ENCODE measurements at places on chromosomes 3 and 15. TPM values are rescaled to one million over a fixed set of nuclear protein-coding genes. Genes with fewer than 3 reads are reported as not detected.

GRCh38 chr3:134881305-134881704, 86.2 kb downstream of the EPHB1 start:
- no peak for DNase-seq

DNASE1L3 gene
- total RNA-seq: 33.0 TPM

ZNF106 gene
- total RNA-seq: 20.2 TPM

GRCh38 chr15:72271895-72272212, 500 bp downstream of the PARP6 start:
- DNase-seq: no peak

- no peak for DNase-seq
Observed at GRCh38 chr3:23175341-23176083, 27.6 kb upstream of the UBE2E2 start.

PLD1 gene
- 15.2 TPM for total RNA-seq

DNA sequence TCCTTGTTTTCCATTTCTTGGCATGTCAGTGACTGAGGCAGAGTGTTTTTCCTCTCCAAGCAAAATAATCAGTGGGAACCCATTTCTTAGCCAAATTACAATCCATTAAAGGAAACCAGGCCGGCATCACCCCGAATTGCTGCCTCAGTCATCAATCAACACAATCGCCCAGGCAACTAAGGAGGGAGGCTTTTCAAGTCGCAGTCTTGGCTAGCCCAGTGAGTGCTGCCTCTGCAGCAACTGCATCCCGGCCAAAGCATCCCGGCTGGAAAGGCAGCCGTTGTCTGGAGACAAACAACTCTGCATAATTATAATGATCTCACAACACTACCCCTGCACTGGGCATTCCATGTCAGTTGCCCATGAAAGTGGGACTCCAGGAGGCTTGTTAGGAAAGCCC, 213.5 kb upstream of the PRICKLE2 start:
- no peak for DNase-seq

LINGO1 gene
- total RNA-seq: 0.86 TPM

- DNase-seq: no peak
Observed at GRCh38 chr3:72719137-72719536, 129.1 kb downstream of the SHQ1 start.

GRCh38 chr15:63922261-63922904, 88.6 kb upstream of the HERC1 start:
- no peak for DNase-seq

SERINC4 gene
- 0.18 TPM for total RNA-seq

CSK gene
- total RNA-seq: 32.7 TPM

DNA sequence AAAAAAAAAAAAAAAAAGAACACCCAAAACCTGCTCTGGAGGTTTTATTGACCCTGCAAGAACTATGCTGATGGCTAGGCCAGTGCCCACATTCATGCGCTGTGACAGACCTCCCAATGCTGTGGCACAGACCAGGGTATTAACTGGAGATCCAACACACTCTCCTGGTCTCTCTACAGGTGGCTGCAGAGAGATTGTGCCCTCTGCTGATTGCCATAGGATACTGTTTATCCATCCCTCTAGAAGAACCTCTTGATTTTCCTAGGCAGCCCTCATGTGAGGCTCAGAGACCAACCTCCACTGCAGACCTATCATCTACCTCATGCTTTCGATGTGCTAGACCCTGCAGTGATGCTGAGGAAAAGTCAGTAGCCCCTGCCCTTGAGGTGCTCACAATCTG, 125.5 kb upstream of the TRIM42 start:
- no peak for DNase-seq

DNA sequence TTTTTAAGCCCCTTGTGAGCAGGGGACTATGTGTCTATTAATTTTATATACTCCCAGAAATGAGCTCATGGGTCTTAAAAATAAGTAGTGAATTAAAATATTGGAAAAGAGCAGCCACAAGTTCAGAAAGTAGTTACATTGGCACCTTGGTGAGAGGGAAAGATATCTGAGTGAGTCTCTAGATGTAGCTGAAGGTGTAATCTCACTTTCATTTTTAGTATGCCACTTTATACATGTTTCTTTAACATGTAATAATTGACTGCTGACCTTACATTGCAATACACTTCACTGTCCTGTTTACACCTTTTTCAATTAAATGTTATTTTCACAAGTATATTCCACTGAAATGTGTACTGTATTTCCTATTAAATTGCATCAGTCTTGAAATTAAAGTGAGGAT, 12.1 kb upstream of the PAK6 start:
- no peak for DNase-seq

ANKRD34C gene
- not detected for total RNA-seq

GRCh38 chr3:110588906-110589305, 482.7 kb upstream of the NECTIN3 start:
- DNase-seq: no peak

GRCh38 chr3:77377717-77378116, 337.8 kb downstream of the ROBO2 start:
- no peak for DNase-seq

GRCh38 chr3:107993771-107994170, 97.1 kb downstream of the CD47 start:
- DNase-seq: no peak

- no peak for DNase-seq
Observed at GRCh38 chr3:170277833-170278580, 55.8 kb downstream of the PRKCI start.

MFGE8 gene
- 29.1 TPM for total RNA-seq

C3orf49 gene
- not detected for total RNA-seq

DNA sequence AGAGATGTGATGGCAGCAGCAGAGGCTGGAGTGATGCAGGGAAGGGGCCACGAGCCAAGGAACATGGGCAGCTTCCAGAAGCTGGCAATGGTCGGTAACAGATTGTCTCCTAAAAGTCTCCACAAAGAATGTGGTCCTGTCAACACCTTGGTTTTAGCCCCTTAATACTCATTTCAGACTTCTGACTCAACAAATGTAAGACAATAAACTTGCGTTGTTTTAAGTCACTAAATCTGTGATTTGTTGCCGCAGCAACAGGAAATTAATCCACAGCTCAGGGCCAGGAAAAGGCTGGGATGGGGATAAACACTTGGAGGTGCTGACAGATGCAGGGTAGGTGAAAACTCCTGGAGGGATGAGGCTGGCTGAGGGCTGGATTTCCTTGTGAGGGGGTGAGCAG, 69.9 kb downstream of the OXNAD1 start:
- no peak for DNase-seq

- no peak for DNase-seq
Observed at GRCh38 chr3:58035524-58036255, 27.5 kb downstream of the FLNB start.

DNA sequence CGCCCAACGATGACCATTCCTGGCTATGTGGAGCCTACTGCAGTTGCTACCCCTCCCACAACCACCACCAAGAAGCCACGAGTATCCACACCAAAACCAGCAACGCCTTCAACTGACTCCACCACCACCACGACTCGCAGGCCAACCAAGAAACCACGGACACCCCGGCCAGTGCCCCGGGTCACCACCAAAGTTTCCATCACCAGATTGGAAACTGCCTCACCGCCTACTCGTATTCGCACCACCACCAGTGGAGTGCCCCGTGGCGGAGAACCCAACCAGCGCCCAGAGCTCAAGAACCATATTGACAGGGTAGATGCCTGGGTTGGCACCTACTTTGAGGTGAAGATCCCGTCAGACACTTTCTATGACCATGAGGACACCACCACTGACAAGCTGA, 22.6 kb upstream of the BSN start:
- no peak for DNase-seq

IRAK2 gene
- total RNA-seq: 4.5 TPM

LEKR1 gene
- total RNA-seq: 0.58 TPM

DNA sequence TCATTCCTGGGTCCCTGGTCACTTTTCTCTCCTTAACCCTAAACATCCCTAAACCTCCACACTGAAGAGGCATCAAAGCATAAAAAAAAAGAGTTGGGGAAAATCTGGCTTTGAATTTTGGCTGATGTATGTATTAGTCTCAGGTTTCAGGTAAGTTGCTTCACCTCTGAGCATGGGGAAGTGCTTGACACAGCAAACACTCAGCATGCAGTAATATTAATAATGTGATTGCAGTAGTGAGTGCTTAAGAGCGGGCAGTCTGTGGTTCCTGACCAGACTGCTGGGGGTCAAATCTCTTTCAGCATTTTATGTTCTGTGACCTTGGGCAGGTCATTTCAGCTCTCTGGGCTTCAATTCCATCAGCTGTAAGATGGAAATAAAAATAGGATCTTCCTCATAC, 467.9 kb downstream of the SOX2 start:
- no peak for DNase-seq

GRCh38 chr15:99556011-99556410, 9.8 kb upstream of the MEF2A start:
- no peak for DNase-seq

DNA sequence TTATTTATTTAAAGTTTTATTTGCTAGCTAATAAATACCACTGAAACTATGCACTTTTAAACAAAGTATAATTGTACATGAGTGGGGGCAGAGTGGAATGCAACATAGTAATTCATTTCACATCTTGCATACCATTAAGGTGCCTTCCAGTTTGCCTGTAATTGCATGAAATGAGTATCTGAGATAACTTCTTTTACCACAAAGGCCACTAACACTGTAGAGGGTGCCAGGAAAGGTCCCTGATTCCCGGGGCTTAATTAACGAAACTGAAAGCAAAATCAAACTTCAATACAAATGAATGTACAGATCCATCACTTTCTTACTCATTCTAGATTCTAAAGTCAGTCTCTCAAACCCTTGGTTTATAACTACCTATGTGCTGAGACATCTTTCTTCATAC, 2.1 kb downstream of the CD47 start:
- no peak for DNase-seq

SPINK8 gene
- total RNA-seq: not detected

SPATA12 gene
- not detected for total RNA-seq

GRCh38 chr3:163196815-163197374, 1700.3 kb downstream of the OTOL1 start:
- no peak for DNase-seq

SETMAR gene
- 7.0 TPM for total RNA-seq

DNA sequence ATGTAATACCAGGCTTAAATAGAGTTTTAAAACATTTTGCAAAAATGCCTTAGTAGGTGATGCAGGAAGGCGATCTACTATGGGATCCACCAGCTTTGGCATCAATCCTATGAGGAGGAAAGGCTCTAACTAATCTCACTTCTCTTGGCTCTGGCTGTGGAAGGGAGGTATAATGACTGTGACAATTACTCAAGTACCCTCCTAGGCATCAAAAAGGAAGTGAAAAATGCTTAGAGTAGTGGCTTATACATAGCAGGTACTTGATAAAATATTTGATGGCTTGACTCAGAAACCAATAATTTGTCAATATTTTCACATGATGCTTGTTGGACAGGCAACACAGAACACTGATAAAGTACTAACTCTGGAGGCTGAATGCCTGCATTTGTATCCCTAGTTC, 34.1 kb upstream of the SERPINI2 start:
- no peak for DNase-seq

DNA sequence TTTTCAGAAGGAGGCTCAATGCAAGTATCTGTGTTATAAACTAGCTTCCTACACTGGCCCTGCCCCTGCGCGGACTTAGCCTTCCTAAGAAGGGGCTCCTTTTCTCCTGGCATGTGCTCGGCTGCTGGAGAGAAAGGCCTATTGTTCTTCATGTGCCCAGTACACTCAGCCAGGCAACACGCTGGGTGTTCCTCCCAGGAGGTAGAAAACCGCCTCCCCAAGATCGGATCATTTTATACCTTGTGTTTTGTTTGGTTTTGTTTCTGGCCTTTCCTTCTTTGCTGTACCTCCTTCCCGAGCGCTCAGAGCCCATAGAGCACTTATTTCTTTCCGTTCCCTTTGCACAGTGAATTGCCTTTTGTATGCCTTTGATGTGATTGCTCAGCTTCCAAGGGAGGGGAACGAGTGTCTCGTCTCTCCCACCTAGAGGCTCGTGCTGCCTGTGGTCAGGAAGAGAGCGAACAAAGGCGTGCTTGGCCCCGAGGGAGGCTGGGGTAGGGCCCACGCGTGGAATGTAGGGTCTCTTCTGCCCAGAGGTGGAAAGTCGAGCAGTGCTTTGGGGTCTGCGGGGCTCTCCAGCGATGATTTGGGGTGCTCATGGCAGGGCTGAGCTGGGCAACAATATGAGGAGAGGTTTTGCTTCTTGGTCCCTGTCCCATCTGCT, 30.0 kb downstream of the CCNL1 start:
- no peak for DNase-seq

DNA sequence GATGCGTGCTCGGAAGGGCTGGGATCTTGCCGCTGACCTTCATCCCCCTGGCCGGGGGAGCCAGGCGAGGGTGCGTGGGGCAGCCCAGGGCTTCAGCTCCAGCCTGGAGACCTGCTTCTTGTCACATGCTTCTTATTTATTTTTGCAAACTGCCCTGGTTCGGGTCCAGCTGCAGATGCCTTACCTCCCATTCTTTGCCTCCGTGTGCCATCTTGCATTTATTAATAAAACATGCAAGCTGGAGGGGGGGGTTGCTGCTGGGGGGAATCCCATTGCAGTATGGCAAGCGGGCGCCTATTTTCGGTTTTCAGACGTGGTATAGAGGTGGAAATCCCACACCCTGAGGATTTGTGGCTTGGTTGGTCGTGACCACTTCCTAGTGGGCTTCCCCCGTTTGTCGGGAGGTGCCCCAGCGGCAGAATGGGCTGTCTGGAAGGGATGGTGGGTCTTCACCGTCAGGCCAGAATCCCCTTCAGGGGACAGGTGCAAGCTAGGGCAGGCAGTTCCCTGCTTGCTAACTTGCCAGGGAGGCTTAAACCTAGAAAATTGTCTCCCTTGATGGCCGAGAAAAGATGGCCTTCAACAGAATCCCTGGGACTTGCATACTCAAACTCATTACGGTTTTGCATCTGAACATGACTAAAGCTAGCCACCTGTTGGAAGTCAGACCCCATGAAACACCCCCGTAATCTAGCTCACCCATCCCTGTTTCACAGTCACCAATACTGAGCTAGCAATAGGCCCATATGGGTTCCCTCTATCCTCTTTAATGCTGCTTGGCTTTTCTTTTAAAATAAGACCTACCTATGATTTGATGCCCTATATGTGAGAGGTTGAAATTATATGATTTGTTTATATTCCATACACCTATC, 569 bp downstream of the TMEM266 start:
- no peak for DNase-seq

- no peak for DNase-seq
Observed at GRCh38 chr15:77023576-77024272, 28.8 kb downstream of the PSTPIP1 start.

- peak; percentile 72 for DNase-seq
Observed at GRCh38 chr15:91852741-91853510, 582 bp upstream of the SLCO3A1 start.

GRCh38 chr3:112633191-112633590, 7.8 kb downstream of the CCDC80 start:
- DNase-seq: no peak

GRCh38 chr3:185830018-185830797, 5.4 kb upstream of the IGF2BP2 start:
- no peak for DNase-seq

DAZL gene
- not detected for total RNA-seq

GOLGA6L10 gene
- total RNA-seq: 0.48 TPM

All from left lobe of liver (tissue), 2 donors.